ENCODE measurements at places on chromosomes 13 and 19.
A peak's percentile ranks its signal among the peaks of the same experiment; 100 is the strongest.

- DNase-seq: no peak
These were observed 182.6 kb downstream of the COL4A1 start for GRCh38 chr13:110124201-110124940.

DNA sequence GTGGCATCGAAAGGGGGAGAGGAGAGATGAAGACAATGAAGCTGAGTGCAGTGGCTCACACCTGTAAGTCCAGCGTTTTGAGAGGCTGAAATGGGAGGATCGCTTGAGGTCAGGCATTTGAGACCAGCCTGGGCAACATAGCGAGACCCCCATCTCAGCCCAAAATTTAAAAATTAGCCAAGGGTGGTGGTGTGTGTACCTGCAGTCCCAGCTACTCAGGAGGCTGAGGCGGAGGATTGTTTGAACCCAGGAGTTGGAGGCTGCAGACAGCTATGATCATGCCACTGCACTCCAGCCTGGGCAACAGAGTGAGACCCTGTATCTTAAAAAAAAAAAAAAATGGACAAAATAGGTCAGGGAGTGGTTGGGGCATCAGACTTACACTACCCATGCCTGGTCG, 7.6 kb downstream of the RDH8 start:
- no peak for DNase-seq

GRCh38 chr13:85798556-85798955, 663 bp downstream of the SLITRK6 start:
- no peak for DNase-seq

DNA sequence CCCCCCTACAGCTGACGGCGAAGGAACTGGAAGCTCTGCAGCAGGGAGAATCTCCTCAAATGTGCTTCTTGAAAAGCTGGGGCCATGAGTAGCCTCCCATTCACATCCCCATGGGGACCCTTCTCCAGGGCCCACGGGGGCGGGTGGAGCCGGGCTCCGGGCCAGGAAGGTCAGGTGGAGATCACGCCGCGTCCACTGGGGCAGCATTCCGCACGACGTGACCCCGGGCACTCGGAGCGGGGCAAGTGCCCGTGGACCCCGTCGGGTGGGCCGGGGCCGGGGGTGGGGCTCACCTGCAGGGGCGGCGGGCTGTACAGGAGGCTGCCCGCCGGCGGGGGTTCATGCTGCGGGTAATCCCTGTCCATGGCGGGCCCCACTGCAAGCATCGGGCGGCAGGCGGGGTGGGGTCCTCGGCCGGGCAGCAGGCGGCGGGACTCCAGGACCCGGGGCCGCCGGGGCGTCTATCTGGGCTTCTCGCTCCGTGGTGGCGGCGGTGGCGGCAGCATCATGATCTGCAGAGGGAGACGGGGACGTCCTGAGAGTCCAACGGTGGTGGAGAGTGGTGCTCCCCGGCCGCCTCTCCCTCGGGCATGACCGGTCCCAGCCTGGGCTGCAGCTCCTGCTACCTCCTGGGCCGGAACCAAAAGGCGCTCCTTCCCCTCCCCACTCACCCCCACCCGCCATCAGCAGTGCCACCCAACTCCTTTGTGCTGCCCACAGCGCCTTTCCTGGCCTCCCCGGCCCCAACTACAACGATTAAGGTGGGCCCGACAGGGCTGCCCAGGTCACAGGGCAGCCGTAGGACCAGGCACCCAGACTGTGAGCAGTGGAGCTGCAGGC, 20.0 kb downstream of the SBNO2 start:
- no peak for DNase-seq

DNA sequence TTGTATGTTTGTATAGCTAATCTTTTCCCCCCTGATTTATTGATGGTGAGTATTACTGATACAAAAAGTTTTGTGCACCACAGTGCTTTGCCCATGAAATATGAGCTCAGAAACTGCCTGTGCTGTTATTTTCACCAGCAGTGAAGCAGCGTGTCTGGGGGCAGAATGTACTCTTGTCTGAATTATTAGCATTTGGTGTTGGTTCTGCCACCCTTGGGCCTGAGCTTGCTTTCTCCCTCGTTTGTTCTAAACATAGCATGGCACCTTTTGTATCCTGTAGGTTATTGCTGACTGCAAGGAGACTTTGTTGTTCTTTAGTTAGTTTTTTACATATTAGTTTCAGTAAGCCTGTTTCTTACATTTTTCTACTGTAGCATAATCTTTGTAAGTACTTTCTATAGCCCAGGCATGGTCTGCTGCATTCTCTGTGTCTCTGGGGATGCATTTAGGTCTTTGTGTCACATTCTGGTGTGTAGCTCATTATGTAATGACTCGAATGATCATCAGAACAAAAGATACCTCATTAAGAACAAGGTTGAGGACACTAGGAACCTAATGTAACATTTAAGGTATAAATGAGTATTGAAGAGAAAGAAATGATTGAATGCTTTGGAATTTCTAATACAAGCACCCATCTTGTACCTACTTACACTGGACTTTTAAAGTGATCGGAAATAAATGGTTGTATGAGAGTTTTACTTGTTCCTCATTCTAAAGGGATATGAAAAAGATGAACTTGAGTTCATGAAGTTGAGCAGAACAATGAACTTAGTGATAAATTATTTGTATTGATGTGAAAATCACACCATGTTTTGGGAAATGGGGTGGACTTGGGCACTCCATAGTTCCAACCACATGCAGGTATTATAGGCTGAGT, 50.3 kb upstream of the GPI start:
- no peak for DNase-seq

DNA sequence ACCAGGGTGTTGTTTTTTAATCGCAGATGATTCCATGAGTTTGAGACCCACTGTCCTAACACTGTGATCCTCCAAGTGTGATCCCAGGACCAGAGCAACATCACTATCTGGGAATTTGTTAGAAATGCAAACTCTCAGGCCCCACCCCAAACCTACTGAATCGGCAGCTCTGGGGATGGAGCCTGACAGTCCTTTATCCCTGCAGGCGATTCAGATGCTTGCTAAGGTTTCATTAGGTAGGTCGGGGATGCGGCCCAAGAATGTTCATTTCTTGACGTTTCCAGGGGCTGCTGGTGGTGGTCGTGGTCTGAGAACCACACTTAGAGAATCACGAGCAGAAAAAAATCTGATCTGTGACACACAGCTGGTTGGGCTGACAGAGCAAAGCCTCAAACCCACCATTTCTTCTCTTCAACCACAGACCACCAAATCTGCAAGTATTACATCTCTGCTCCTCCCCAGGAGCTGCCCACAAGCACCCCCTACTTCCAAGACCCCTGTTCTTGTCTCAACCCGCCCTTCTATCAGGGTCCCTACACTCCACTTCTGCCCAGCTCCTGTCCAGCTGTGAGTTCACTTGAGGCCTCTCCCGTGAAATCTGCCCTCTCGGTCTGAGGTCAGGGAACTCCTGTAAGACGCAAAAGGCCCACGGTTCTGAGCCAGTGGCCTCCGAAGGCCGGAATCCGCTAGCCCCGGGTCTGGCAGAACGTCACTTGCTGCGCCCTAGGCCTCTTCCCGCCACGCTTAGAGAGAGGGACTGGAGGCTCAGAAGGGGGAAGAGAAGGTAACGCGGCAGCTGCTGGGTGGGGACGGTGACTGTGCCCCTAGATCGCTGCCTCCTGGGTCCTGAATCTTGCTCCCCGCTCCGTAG, 1.1 kb upstream of the FARP1 start:
- DNase-seq: no peak

DNA sequence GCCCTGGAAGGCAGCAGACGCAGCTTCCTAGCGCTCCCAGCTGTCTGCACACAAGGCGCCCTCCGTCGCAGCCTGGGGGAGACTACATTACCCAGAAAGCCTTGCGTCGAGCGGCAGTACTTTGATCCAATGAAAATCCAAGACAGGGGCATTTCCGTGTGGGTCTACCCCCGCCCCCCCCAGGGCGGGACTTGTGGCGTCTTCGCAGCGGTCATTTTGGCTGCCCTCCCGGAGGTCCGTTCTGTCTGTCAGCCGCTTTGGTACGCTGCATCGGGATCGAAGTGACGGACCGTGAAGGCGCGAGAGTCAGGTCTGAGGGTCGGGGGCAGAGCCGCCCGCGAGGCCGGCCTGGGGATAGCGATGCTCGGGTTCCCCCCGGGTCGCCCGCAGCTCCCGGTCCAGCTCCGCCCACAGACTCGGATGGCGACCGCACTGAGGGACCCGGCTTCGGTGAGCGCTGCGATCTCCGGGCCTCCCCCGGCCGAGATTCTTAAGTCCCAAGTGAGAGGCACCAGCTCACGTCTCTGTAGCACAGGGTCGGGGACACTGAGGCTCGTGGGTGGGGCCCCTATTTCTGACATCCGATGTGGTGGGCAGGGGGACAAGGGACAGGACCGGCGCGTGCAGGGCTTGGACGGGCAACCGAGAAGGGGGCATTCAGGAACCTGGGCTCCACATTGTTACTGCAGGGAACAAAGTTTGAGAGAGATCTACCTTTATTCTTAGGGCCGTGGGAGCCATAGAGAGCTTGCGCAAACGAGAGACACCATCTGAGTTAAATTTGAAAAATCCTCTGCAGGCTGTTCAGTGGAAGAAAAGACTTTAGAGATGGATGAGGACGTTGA, at the start of gene ZNF211:
Gene ZNF211, plus strand, starts transcription at position 182 of the 845 bp plus-strand sequence. Its CDS starts 179 bp downstream, at position 361.
- peak; percentile 80 for DNase-seq
